ENCODE measurements at places on chromosomes 3 and 15. TPM values are rescaled to one million over a fixed set of nuclear protein-coding genes. Genes with fewer than 3 reads are reported as not detected.

The HCLS1 gene
- 108 TPM for total RNA-seq

The AADACL2 gene
- not detected for total RNA-seq

DNA sequence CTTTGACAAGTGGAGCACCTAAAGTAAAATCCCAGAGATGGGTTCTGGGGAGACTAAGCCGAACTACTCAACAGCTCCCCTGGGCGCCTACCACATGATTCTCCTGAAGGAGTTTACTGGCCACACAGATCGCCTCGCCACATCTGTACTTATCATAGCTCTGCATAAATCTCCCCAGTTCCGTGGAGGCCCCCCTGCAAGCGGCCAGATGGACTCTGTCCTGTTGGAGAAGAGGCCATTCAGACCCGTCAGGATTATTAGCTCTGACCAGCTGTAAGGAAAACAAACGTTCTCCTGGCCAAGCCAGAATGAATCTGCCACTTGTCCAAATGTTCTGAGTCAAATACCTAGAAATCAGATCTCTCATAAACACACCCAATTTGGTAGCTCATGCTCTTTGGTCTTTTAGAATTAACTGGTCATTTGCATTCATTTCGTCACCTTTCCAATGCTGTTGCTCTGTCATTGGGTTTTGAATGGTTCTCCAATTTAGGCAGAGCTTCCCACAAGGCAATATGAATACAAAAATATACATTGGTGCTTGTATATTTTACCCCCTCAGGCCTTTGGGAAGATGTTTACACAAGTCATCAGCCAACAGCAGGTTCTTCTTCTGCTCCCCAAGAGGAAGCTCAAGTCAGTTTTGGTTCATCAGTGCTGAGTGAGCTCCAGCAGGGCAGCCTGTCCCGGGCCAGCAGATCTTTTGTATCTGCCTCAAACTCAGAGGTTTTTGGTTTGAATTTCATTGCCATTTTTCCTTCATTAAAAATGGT, 124.5 kb downstream of the THSD4 start:
- DNase-seq: no peak
- no peaks in the 10 kb centered on the region for H3K27me3 ChIP-seq
- peaks cover 10% of the 10 kb centered on the region for H3K4me1 ChIP-seq
- H3K27ac ChIP-seq: peak overlapping the region; percentile 13
- no peak overlapping the region for H3K4me3 ChIP-seq

- peaks cover 58% of the 10 kb centered on the region for H3K4me1 ChIP-seq
- H3K36me3 ChIP-seq: peaks cover 18% of the 10 kb centered on the region
- DNase-seq: peak; percentile 73
- H3K4me3 ChIP-seq: no peak overlapping the region
- H3K27me3 ChIP-seq: no peaks in the 10 kb centered on the region
These were observed 6.7 kb downstream of the CCDC9B start for GRCh38 chr15:40333922-40334492.

The PEX5L gene
- 0.15 TPM for total RNA-seq

DNA sequence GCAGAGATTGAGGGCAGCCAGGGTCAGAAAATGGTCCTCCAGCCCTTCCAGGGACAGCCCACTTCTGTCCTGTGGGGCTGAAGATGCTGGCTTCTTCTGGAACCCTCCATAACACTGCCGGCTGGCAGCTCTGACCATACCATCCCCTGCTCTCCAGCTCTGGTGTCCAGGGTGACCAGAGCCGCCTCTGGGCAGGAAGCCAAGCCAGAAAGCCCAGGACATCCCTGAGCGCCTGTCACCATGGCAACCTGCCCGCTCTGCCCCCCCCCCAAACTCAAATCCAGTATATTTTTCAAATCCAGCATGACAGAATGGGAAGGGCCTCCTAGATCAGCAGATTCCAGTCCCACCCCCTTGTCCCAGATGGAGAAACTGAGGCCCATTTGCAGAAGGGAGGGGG, 420 bp upstream of the TMIE start:
- peaks cover 6% of the 10 kb centered on the region for H3K4me1 ChIP-seq
- H3K36me3 ChIP-seq: no peaks in the 10 kb centered on the region
- no peak overlapping the region for H3K27ac ChIP-seq
- no peak overlapping the region for H3K4me3 ChIP-seq
- peak; percentile 52 for DNase-seq

GRCh38 chr15:53527996-53528395, 231.5 kb downstream of the WDR72 start:
- DNase-seq: no peak
- H3K4me3 ChIP-seq: no peak overlapping the region
- H3K36me3 ChIP-seq: no peaks in the 10 kb centered on the region
- H3K4me1 ChIP-seq: no peaks in the 10 kb centered on the region
- H3K27ac ChIP-seq: no peak overlapping the region
- H3K27me3 ChIP-seq: no peaks in the 10 kb centered on the region

DNA sequence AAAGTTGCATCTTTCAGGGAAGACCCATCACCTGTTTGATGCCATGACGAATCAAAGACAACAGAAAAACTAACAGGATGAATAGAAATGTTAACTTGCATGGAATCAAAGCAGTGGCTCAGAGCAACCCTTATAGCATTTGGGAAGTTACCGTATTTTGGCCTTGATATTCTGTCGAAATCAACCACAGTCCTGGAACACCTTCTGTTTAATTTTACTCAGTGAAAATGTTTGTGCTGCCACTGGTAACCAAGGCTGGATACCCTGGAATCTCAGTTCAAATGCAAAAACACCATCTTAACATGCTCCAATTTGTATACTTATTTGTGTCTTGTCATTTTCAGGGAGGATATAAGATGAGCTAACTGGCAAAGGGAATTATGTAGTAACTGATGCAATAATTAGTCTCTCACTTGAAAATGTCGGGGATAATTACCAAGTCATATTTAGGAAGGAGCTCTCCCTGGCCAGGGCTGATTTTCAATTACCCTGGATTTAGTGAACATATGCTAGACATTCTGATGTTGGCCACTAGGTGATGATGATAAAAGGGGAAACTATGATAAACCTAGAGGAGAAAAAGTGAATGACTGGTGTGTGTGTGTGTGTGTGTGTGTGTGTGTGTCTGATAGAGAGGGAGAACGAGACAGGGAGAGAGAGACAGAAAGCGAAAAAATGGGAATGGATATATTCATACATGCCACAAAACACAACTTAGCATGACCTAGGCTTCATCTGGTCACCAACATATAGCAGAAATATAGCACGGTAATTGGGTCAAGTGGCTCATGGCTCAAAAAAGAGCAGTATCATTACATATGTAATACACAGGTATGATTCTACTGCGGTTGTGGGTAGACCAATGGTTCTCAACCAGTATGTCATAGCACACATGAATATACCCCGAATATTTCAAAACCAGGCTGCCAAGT, 19.0 kb upstream of the PRICKLE2 start:
- H3K36me3 ChIP-seq: no peaks in the 10 kb centered on the region
- H3K4me1 ChIP-seq: peaks cover 8% of the 10 kb centered on the region
- no peaks in the 10 kb centered on the region for H3K27me3 ChIP-seq
- no peak for DNase-seq

DNA sequence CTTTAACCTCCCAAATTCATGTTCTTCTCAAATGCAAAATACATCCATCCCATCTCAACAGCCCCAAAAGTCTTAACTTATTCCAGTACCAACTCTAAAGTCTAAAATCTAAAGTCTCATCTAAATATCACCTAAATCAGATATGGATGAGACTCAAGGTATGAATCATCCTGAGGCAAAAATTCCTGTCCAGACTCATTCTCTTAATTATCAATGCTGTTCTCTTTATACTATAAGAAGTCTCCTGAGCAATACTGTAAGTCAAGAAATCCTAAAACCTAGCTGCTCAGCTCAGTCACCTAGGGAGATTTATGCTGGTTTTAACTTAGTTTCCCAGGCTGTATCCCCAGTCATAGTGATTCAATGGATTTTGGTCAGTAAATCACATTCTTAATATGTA, 11.1 kb downstream of the RAD18 start:
- no peak for DNase-seq
- no peaks in the 10 kb centered on the region for H3K36me3 ChIP-seq
- H3K27ac ChIP-seq: no peak overlapping the region
- no peaks in the 10 kb centered on the region for H3K27me3 ChIP-seq
- no peak overlapping the region for H3K4me3 ChIP-seq

GRCh38 chr3:23809840-23810342, 4.1 kb downstream of the UBE2E1 start:
- H3K36me3 ChIP-seq: peaks cover 8% of the 10 kb centered on the region
- H3K27ac ChIP-seq: peak overlapping the region; percentile 96
- no peak for DNase-seq
- no peaks in the 10 kb centered on the region for H3K27me3 ChIP-seq
- peak overlapping the region; percentile 84 for H3K4me3 ChIP-seq

- peaks cover 3% of the 10 kb centered on the region for H3K4me1 ChIP-seq
- no peak for DNase-seq
- H3K4me3 ChIP-seq: no peak overlapping the region
- H3K27me3 ChIP-seq: no peaks in the 10 kb centered on the region
These were observed 304.9 kb downstream of the FGF12 start for GRCh38 chr3:192422321-192422996.

The SH3GL3 gene
- 1.7 TPM for total RNA-seq

DNA sequence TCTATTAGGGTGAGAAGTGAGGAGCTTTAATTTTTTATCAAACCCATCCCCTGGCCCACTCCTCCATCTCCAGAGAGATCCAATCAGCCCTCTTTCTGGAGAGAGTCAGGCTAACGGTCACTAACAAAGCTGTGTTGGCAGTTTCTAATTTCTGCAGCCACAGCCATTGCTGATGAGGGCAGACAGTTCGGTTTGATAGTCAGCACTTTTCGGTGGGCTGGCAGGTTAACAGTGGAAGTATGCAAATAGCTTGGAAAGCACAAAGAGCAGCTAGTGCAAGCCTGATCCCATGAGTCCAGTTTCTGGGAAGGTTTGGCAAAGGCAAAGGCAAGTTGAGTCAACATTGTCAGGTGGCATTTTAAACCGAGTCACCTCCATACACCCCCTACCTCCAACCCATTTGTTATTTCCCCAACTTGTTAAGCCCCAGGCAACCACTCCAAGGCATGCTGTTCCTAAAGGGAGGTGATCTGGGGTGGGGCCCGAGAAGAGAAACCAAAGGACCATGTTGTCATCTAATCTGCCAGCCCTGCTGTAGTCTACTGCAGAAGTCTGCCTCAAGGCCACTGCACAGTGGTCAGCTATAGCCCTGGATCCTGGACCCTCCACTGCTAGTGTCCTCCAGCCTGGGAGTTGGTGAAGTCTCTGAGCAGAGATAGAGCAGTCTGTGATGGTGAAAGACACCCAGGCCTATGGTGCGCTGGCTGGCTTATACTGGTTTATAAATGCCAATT, 1.7 kb downstream of the CCR1 start:
- no peaks in the 10 kb centered on the region for H3K4me1 ChIP-seq
- no peaks in the 10 kb centered on the region for H3K36me3 ChIP-seq
- no peaks in the 10 kb centered on the region for H3K27me3 ChIP-seq
- H3K4me3 ChIP-seq: no peak overlapping the region

DNA sequence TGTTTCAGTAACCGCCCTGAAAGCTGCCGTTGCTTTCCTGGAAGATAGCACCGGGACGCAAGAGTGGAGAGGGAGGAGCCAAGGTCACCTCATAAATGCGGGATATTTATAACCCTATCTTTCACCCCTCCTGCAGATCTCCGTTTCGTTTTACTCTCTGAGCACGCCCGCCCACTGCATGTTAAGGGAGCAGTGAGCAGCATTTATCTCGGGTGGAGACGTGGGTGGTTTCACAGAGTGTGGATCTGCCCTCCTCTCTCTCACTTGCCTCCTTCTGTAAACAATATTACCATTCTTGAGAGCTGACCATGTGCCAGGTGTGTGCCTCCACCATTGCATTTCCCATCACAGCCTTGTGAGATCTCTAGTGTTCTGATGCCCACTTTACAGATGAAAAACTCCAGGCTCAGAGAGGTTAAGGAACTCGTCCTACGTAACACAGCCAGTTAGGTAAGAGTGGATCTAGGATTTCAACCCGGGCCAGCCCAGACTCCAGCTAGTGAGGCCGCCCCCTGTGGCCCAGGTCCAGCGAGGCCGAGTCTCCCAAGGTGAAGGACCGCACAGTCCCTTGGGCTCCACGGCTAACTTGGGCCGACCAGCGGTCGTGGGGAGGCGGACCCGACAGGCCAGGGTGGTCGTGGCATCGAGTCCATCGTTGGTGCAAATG, 16.9 kb upstream of the SEMA4B start:
- H3K4me1 ChIP-seq: no peaks in the 10 kb centered on the region
- H3K36me3 ChIP-seq: no peaks in the 10 kb centered on the region
- DNase-seq: peak; percentile 35
- H3K4me3 ChIP-seq: no peak overlapping the region
- peak overlapping the region; percentile 87 for H3K27ac ChIP-seq
- H3K27me3 ChIP-seq: no peaks in the 10 kb centered on the region

DNA sequence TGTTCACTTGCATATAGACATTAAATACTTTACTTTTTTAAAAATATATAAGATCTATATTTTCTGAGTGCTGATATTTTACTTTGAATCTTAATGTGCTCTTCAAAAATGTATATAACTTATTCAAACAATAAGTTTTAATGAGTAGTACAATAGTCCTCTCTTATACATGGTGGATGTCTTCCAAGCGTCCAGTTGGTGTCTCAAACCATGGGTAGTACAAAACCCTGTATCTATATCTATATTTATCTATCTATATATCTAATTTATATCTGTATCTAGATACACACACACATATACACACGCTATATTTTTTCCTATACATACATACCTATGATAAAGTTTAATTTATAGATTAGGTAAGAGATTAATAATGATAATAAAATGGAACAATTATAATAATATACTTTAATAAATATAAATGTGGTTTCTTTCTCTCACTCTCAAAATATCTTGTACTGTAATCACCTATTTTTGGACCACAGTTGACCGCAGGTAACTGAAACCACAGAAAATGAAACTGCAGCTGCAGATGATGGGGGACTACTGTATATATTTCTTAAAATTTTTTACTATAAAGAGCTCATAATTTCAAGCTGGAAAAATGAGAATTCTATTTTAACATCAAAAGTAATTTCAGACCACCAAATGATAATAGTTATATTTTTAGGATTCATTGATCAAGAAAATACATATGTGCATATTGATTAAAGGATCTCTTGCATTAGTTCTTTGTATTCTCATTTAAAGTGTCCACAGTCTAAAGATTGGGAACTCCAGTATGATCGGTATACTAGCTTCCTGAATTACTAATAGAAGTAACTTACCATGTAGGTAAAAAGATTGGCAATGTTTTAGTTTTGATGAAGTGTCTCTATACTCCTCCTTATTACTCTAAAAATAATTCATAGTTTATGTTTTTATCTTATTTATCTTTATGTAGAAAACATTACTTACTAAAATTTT, 215.1 kb upstream of the MLF1 start:
- H3K4me1 ChIP-seq: no peaks in the 10 kb centered on the region
- DNase-seq: no peak
- H3K27ac ChIP-seq: no peak overlapping the region
- no peaks in the 10 kb centered on the region for H3K36me3 ChIP-seq
- no peaks in the 10 kb centered on the region for H3K27me3 ChIP-seq

- H3K27ac ChIP-seq: no peak overlapping the region
- H3K36me3 ChIP-seq: peaks cover 46% of the 10 kb centered on the region
- no peaks in the 10 kb centered on the region for H3K4me1 ChIP-seq
- no peak for DNase-seq
- no peaks in the 10 kb centered on the region for H3K27me3 ChIP-seq
These were observed 13.2 kb upstream of the PODXL2 start for GRCh38 chr3:127615631-127616305.

GRCh38 chr15:98152156-98152555, 191.7 kb downstream of the ARRDC4 start:
- no peaks in the 10 kb centered on the region for H3K36me3 ChIP-seq
- no peaks in the 10 kb centered on the region for H3K4me1 ChIP-seq
- no peak overlapping the region for H3K27ac ChIP-seq
- no peak overlapping the region for H3K4me3 ChIP-seq
- peaks cover 3% of the 10 kb centered on the region for H3K27me3 ChIP-seq
